ENCODE measurements at places on chromosomes 3 and 15. TPM values are rescaled to one million over a fixed set of nuclear protein-coding genes. Genes with fewer than 3 reads are reported as not detected.

- no peak for DNase-seq
Measured at GRCh38 chr3:140953028-140953960, 11.7 kb downstream of the SLC25A36 start.

Gene DYNLT2B
- total RNA-seq: 16.5 TPM

Gene NCKIPSD
- 34.7 TPM for total RNA-seq

DNA sequence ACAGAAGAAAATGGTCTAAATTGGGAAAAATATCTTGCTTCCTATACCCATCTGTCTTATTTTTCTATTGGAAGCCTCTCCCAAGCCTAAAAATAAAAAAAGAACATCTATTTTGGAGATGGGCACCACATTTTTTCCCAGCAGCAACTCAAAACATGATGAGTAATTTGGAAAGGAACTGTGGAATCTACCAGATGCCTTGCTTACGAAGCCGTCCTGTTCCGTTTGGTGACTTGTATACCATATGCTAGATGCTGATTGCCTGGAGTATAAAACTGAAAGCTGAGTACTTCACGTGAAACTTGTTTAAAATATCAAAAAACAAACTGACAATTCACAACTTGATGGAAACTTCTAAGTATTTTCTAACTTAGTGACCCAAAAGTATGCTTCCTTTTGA lies 491.0 kb downstream of the ROBO2 start:
- no peak for DNase-seq

GRCh38 chr3:192365571-192365970 lies 361.8 kb downstream of the FGF12 start:
- DNase-seq: no peak

Gene CCR4
- total RNA-seq: 0.78 TPM

DNA sequence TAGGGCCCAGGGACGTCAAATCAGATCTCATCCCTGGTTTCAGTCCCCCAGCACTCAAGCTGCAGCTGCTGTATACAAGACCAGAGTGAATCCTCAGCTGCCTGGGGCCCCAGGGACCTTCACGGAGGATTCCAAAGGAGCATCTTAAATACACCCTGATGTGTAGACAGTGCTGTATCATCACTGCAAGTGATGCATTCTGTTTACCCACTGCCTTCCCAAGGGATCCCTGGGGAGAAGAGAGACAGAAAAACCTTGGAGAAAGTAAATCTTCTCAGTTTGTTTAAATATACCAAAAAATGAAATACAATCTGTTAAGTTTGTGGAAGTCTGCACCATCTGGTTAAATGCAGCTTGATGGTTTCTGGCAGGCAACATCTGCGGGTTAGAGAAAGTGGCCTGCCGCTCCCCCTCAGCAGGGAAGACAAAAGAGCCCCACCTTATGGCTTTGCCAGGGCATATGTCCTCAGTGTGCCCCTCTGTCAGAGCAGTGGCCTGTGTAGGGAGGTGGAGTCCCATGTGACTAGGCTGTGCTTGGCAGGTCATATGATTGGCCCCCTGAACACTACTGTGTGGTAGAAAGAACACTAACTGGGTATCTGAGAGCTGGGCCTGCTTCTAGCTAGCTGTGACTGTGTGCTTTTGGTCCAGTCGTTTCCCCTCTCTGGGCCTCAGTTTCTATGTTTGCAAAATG lies 222.2 kb upstream of the TRIM42 start:
- no peak for DNase-seq

- no peak for DNase-seq
Measured at GRCh38 chr3:127180859-127181258, 12.1 kb upstream of the PRR23E start.

DNA sequence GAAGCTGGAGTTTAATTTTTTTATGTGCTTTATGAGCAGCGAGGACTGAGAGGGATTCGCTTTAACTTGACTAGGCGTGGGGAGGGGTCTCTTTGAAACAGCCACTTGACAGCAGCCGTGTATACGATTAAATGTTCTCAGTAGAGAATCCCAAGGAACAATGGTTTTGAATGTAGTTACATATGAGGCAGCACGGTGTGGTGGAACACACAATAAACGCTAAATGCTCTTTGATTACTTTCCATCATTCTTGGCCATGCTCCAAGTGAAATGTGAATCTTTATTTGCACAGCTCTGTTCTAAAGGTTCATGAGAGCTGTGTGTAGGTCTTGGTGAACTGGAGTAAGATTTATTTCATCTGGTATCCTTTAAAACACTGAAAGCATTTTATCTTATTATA lies 251.4 kb upstream of the TGFBR2 start:
- no peak for DNase-seq

- DNase-seq: no peak
Measured at GRCh38 chr3:21466476-21466875, 284.5 kb downstream of the ZNF385D start.

DNA sequence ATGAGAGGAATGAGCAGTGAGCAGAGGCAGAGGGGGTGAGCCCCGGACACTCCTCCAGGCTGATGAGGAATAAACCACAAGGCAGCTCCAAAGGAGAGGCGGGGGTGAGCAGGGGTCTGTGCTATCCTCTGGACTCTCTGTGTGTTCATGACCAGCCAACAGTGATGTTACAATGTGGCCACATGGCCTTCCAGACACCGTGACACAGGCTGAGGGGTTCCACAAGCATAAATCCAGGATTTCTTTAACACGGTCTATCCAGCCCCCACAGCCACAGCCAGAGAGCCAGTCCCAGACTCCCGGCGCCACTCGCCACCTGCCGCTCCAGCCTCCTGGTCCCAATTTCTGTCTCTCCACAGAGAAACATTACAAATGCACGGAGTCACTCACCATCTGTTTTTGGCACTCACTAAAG lies 24.4 kb downstream of the XXYLT1 start:
- no peak for DNase-seq

All from glomerular endothelial cell (primary cell).